ENCODE measurements at places on chromosomes 5 and 9.

- no peak for DNase-seq
Measured at GRCh38 chr5:173498286-173498685, 118.2 kb downstream of the BOD1 start.

DNA sequence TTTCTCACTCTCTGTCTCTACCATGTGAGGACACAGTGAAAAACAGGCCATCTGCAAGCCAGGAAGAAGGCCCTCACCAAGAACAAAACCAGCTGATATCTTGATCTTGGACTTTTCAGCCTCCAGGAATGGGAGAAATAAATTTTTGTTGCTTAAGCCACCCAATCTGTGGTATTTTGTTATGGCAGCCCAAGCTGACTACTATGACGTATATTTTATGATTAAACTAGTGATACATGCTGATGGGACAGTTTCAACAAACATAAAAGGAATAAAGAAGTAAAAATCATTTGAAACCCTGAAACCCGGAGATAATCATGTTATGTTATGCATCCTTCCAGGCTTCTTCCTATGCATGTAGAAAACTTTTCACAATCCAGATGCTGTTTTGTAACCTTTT, 71.5 kb upstream of the ERBIN start:
- no peak for DNase-seq

DNA sequence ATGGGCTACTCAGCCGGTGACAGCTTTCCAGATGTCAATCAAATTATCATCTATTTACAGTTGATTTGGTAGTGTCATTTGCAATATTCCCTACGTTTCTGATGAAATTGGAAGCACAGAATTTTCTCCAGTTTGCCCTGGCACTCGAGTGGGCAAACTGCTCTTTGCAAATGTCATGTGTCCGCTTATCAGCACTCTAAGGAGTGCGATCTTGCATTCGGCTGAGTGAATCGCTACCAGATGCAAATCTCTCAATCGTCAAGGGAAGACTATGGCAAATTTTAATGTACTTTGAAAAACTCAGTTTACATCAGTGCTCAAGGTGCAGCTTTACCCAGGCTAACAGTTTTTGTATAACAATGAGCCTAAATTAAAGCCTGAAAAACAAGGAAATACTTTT, 66.8 kb downstream of the BNC2 start:
- no peak for DNase-seq

DNA sequence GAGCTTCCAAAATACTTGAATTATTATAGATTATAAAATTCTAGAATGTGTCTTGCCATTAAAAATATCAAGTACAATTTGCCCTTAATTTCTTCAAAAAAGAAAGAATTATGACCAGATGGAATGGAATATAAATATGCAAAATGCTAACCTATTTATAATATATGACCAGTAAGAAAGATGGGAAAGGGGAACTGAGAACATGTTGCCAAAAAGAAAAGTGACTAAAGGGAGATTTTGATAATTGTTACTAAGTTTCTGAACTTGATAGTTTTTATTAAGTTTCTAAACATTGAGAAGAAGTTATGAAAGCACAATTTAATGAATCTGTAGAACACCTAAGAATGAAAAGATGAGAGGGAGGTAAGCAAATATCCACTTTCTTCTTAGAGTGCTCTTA, 188.4 kb upstream of the NR4A3 start:
- no peak for DNase-seq

DNA sequence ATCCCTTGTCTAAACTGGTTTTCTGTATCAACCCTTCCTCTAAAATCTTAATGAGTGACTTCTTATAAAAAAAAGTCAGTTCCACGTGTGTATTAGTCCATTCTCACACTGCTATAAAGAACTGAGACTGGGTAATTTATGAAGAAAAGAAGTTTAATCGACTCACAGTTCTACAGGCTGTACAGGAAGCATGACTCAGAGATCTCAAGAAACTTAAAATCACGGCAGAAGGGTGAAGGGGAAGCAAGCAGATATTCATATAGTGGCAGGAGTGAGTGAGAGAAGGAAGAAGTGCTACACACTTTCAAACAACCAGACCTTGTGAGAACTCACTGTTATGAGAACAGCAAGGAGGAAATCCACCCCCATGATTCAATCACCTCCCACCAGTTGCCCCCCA, 307.8 kb upstream of the ARRDC3 start:
- DNase-seq = no peak

DNA sequence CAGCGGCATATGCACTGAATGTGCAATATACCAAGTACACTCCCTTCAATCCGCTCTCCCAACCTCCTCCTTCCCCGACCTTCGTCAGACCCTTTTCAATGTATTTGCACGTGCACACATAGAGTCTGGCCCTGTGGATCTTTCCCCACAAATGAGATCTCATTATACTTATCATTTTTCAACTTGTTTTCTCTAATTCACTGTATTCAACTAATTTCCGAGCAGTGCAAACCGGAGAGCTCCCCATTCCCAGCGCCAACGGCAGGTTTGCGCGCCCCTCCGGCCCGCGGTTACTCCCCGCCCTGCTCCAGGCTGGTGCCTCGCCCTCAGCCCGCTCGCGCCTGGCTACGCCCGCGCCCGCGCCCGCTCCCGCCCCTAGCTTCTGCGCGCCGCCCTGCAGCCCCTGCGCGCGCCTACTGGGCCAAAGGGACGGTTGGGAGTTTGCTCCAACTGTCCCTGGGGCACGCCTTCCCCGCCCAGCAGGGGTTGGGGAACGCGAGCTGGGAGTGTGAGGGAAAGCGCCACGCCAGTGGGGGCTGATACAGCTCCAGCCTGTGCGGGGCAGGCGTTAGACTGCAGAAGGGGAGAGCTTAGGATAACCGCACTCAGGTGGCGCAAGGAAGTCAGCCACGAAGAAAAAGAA, 3.3 kb upstream of the CDC20B start:
- DNase-seq = no peak

DNA sequence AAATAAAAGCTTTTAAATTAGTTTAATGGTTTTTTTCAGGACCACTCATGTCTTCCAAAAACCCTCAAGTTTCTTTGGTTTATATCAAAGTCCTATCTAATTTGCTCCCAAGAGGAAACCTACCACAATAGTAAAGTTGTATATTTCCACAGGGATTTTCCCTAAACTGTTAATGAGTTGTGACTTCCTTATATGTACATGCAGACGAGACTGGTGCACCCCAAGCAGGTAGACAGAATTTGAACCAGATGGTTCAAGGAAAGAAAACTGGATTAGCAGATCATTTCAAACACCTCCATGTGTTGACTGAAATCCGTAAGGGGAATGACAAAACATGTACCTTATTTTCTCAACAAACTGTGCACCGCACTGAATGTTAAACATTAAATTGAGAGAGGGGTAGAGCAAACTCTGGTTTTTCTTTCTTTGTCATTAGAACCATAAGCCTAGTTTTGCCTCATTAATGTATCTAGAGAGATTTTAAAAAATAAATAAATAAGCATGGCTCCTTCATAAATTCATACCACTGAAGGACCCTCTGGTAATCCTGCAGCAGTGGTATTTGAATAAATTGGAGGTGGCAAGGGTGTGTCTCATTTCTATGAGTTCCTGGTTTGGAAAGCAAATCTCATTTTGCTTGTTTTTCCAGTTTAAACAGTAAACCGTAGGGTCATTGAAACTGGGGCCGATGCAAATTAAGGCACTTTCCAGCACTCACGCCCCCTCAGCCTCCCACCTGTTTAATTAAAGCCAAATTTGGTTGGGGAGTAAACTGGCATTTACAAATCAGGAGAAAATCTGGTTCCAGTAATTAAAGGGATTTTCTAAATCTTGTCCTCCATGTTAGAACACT, 51.1 kb downstream of the ENC1 start:
- DNase-seq = no peak

- no peak for DNase-seq
Measured at GRCh38 chr9:130232899-130233586, 32.5 kb upstream of the HMCN2 start.

DNA sequence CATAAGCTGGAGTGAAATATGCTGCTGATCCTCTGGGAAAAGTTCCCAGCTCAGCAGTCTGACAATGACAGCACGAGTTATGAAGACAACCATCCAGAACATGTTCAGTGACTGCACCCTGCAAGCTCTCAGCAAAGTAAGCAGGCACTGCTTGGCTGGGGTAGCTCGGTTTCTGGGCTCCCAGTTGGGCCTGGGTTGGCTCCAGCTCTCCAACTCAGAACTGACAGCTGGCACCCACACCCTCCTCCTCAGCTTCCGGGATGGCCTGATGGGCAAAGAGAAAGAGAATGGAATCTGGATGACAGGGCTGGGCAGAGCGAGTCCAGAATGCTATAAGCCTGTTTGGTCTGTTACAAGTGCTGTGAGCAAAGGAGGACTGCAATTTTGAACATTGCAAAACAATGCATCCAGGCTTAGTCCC, 185.0 kb downstream of the CSNK1G3 start:
- DNase-seq = no peak

DNA sequence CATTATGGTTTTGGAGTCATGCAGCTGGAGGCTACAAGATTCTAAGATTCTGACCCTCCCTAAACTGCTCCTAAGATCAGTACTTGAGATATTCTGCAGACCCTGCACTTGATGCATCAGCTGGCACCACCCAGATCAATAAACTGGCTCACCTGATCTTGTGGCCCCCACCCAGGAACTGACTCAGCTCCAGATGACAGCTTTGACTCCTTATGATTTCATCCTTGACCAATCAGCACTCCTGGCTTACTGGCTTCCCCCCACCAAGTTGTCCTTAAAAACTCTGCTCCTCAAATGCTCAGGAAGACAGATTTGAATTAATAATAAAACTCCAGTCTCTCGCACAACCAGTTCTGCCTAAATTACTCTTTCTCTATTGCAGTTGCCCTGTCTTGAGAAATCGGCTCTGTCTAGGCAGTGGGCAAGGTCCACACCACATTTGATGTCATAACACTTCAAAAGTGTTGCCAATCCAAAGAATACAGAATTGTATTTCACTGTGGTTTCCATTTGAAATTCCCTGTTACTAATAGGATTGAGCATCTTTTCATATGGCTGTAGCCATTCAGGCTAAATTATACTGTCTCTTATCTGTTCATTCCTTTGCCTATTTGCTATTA, 14.8 kb upstream of the SLC30A5 start:
- no peak for DNase-seq

DNA sequence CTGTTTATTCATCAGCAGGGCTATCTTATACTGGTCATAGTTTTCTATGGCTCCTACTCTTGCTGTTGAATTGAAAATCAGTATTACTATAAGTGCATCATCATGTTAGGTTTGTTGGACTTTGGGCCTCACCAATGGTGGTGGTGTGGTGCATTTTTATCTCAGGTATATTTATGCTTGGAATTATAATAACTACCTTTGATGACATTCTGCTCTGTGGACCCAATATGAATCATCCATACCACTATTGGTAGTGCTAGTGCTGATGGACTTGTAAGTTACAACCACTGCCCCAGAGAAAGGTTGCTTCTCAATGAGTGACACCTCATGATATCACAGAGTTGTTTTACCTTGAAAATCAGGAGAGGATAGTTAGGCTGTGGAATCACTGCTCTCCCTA, 28.0 kb downstream of the IL9 start:
- DNase-seq = no peak

GRCh38 chr5:126383776-126384175, 39.4 kb upstream of the GRAMD2B start:
- DNase-seq = no peak

DNA sequence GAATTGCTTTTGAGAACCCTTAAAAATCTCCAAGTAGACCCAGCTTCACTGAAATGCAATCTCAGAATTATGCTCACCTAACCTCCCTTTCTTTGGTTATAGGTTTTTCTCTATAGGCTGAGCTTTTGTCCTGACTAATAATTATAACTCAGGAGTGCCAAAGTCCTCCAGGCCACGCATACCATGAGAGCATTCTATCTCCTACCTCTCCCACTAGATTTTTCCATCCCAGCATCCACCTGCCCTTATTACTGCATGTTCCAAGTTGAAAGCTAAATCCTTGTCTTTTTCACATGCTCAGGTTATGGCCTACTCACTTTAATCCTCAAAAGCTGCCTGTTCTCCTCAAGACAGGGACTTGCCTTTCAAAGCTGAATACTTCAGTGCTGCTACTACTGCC, 22.1 kb downstream of the ZNF346 start:
- DNase-seq = no peak

GRCh38 chr9:68538200-68538599, 2.5 kb downstream of the TMEM252 start:
- DNase-seq = no peak
